ENCODE measurements at places on chromosomes 7 and 10. TPM values are rescaled to one million over a fixed set of nuclear protein-coding genes. Genes with fewer than 3 reads are reported as not detected.

The SLC39A12 gene
- not detected for total RNA-seq

DNA sequence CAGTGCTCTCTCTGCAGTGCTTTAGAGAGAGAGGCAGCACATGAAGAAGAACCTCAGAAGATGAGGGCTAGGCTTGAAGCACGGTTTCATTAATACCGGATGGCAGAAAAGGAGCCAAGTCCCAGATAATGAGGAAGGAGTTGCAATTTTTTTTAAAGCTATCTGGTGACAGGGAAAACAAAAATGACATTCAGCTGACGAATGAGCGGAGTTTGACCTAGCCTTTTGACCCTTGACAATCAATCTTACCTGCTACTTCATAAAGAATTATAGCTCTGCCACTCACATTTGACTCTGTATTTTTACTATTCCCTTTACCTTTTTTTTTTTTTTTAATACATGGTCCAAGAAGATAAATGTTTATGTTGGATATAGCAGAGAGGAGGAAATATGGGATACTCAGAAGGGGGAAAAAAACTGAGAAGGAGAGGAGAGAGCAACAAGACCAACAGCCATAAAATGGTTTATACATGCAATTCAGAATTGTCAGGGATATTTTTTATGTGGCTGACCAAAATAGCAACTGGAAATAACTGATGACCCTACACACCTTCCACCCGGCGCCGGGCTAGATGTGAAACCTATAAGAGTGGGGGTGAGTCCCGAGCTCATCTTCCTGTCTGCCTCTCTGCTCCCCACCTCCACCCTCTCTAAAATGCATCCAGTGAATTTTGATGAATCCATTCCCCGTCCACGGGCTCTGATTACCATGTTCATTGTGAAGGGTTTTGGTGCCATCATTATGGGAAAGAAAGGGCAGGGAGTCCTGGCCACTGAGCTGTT lies 274.4 kb upstream of the YAE1 start:
- no peak for DNase-seq

GRCh38 chr7:64878684-64879083 lies 24.4 kb upstream of the ZNF273 start:
- no peak for DNase-seq

DNA sequence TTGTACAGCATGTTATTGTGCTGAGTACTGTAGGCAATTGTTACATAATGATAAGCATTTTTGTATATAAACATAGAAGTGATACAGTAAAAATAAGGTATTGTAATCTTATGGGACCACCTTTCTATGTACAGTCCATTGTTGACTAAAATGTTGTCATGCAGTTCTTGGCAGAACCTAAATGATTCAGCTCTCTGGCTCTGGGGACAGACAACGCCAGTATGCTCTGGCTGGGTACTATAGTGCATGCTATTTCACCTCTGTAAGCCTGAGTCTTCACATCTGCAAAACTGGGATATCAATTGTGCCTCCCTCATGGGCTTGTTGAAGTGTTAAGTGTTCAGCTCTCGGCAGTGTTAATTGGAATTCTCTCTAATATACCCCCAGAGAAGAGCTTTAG lies 674.3 kb downstream of the INHBA start:
- no peak for DNase-seq

DNA sequence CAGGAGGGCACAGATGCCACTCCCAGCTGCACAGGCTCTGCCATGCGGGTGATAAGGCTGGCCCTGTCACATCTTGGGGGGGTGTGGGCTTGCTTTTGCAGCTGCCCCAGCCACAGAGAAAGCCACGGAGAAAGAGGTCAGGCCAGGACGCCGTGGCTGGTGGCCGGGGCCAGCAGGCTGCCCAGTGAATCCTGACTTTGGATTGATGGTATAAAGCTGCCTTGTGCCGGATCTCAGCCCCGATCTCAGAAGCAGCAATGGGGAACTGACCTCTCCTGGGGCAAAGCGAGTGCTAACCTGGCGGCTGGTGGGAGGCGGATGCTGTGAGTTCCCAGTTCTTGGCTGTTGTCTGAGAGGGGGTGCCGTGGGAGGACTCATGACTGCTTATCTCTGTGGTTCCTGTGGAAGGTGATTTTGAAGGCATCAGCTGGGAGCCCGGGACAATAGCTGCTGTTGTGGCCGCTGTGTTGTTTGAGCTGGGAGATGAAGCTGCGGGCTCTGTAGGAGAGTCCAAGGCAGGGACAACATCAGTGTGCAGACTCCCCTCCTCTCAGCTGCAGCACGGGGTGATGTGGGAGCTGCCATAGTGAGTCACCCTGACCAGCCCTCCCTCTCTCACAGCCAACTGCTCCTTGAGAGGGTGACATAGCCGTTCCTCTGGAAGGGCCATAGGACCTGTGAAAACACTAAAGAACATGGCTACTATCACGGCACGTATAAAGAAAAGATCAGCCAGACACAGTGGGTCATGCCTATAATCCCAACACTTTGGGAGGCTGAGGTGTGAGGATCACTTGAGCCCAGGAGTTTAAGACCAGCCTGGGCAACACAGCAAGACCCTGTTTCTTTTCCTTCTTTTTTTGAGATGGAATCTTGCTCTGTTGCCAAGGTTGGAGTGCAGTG lies 17.0 kb downstream of the IL15RA start:
- peak; percentile 15 for DNase-seq

DNA sequence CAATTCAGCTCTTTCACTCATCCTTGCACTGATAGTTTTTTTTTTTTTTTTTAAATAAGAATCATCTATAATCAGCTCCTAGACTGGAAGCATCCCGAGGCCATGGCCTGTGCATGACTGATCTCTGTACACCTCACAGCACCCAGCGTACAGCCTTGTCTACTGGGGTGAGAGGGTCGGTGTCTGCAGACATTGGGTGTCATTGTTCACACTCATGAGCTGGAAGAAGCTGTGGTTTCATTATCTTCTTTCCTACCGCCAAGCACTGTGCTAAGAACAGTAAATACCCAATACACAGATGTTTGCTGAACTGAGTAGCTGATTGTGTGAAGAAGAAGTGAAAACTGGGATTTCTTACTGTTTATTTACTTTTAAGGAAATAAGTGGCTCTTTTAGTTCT lies 123.6 kb downstream of the CLEC2L start:
- DNase-seq, result no peak

Measured in right lobe of liver (tissue), 6 donors.